ENCODE measurements at places on chromosomes 7 and 10. TPM values are rescaled to one million over a fixed set of nuclear protein-coding genes. Genes with fewer than 3 reads are reported as not detected.

SPDYE11 gene
- not detected for total RNA-seq

LDB3 gene
- 0.73 TPM for total RNA-seq

DNA sequence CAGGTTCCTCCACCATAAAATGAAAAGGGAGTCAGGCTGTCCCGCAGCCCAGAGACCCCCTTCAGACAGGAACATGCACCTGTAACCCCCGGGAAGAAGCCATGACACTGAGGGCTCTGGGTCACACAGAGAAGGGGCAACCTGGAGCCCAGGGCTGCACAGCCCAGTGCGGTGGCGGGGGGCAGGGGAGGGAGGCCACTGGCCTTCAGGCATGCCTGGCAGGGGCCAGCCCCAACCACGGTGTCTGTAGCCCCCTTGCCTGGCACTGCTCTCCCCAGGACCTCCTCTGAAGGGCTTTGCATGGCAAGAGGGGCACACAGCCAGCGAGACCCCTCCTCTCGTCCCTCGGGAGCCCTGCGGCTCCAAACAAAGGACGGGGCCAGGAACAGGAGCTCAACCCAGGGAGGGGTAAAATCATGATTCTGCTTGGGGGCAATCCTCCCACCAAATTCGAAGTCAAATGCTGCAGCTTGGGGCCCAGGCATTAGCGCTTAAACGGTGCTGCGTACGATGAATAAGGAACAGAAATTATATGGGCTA lies 235.1 kb downstream of the MAD1L1 start:
- DNase-seq: no peak
- no peaks in the 10 kb centered on the region for H3K36me3 ChIP-seq
- H3K4me1 ChIP-seq: no peaks in the 10 kb centered on the region

DNA sequence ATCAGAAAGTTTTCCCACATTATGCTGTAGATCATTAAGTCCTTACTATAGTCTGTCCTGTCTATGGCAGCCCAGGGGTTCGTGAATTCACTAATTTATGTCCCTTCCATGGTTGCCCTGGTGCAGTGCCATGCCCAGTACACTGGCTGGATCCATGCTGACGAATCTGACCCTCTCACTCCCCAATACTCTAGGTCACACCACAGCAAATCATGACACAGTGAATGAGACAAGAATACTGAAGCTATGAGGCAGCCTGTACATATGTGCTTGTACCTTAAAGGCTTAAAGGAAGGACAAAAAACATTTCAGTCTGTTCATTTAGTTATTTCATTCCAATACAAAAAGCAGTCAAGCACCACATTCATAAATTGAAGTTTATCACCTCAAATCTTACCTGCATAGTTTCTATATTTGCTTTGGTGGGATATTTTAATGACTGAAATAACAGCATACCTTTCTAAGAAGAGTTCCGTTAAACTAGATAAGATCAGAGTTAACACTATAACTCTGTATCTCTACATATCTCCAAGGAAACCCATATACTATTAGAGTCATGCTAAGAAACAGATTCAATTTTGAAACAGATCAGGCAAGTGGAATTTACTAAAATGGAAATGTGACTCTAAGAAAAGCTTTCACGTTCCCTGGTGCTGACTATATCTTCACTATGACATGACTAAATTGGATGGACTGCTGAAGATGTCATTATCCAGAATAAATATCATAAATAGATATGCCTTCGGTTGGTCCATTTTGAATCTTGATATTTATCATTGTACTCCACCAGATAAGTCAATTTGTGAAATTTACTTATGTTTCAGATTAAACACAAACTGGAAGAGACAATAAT lies 36.7 kb downstream of the OSBPL3 start:
- H3K27ac ChIP-seq: no peak overlapping the region
- H3K4me3 ChIP-seq: no peak overlapping the region
- DNase-seq: no peak
- H3K4me1 ChIP-seq: no peaks in the 10 kb centered on the region
- H3K27me3 ChIP-seq: no peaks in the 10 kb centered on the region
